ENCODE measurements at places on chromosomes 2 and 18.

DNA sequence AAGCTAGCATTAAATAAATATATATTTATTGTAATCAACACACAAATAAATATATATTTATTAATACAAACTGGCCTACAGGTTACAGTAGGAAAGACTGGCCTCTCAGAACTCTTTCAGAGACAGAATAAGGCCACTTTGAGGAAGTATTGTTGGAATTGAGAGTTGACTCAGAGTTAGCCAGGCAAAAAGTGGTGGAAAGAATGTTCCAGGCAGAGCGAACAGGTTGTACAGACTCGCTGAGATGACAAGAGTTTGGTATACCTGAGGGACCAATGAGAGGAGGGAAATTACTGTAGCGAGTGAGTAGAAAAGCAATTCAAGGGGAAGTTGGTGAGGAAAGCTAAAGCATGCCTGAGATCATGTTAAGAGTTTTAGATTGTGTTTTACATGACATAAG is 19.0 kb upstream of the XDH start:
- DNase-seq: no peak

DNA sequence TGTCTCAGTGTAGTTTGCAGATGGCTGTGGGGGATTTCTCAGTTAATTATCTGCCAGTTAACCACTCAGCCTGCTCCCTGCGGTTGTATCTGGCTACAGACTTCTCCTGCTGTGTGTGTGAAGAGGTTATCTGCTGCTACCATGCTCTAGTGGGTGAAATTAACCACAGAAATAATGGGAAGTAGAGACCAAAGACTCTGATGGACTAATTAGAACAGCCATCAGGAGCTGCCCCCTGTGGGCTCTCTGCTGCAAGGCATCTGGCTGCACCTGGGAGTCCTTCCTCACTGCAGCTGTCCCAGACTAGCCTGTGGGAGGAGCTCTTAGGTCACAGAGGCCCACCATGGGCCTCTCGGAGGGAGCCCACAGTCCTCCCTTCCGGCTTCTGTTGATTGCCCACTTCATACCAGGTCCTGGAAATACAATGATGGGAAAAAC is 66.6 kb downstream of the CTIF start:
- DNase-seq: no peak

- no peak for DNase-seq
Observed at GRCh38 chr18:22558945-22559385, 141.2 kb upstream of the CTAGE1 start.

DNA sequence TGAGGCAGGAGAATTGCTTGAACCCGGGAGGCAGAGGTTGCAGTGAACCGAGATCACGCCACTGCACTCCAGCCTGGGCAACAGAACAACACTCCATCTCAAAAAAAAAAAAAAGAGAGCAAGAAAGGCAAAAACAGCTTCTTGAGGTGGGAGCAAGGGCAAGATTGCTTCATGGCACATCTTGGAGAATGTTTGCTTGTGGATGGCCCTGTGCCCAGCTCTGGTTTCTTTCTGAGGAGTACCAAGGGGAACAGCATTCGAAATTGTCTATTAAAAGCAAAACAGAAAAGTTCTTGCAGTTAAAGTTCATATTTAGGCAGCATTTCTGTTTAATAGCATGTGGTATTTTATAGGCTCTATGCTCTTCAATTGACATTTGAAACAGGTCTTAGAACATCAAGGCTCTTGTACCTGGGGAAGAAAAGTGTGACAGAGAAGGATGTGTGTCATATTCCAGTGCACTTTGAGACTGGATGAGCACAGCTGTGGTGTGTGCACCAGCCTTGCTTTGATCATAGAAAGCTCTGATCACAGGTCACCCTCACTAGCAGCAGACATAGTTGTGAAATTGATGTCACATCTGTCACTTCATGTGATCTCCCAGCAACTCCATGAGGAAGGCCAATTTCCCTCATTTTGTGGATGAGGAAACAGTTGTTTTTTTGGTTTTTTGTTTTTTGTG is 154.3 kb downstream of the UXS1 start:
- DNase-seq: no peak

- no peak for DNase-seq
Observed at GRCh38 chr2:883260-883802, 67.3 kb upstream of the SNTG2 start.

Measured in activated naive CD4-positive, alpha-beta T cell treated with anti-CD3 and anti-CD28 coated beads, Interleukin-2, amount 50 U/mL, for 16 hours (primary cell).